HFFc6 (cell line): ENCODE measurements at places on chromosomes 12 and 14. TPM values are rescaled to one million over a fixed set of nuclear protein-coding genes. Genes with fewer than 3 reads are reported as not detected.

Gene NEUROD4
- not detected in 2 replicates for total RNA-seq

DNA sequence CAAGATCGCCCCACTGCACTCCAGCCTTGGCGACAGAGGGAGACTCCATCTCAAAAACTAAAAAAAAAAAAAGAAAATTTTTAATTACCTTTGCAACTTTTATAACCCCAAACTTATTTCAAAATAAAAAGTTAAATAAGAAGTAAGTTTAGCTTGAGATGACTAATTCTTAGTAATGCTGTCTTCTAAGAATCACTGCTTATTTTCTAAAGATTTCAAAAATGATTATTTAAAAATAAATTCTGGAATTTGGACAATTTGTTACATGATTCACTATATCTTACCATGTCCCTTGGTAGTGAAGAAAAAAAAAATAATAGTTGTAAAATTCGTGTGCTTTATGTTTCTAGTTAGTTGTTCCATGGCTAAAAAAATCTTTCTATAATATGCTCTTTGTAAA lies 11.6 kb upstream of the HECTD1 start:
- H3K27me3 ChIP-seq = no peaks in the 10 kb centered on the region; the same call in 1 of the 2 replicates
- no peak overlapping the region for H3K27ac ChIP-seq
- H3K36me3 ChIP-seq = no peaks in the 10 kb centered on the region
- no peaks in the 10 kb centered on the region for H3K4me1 ChIP-seq
- no peak overlapping the region for H3K4me3 ChIP-seq

GRCh38 chr14:24958271-24958670 lies 91.7 kb downstream of the STXBP6 start:
- peaks cover 4% of the 10 kb centered on the region; the same call in 1 of the 2 replicates for H3K36me3 ChIP-seq
- H3K27ac ChIP-seq = peak overlapping the region; percentile 36
- H3K27me3 ChIP-seq = no peaks in the 10 kb centered on the region
- no peak overlapping the region for H3K4me3 ChIP-seq
- DNase-seq = peak; percentile 46

DNA sequence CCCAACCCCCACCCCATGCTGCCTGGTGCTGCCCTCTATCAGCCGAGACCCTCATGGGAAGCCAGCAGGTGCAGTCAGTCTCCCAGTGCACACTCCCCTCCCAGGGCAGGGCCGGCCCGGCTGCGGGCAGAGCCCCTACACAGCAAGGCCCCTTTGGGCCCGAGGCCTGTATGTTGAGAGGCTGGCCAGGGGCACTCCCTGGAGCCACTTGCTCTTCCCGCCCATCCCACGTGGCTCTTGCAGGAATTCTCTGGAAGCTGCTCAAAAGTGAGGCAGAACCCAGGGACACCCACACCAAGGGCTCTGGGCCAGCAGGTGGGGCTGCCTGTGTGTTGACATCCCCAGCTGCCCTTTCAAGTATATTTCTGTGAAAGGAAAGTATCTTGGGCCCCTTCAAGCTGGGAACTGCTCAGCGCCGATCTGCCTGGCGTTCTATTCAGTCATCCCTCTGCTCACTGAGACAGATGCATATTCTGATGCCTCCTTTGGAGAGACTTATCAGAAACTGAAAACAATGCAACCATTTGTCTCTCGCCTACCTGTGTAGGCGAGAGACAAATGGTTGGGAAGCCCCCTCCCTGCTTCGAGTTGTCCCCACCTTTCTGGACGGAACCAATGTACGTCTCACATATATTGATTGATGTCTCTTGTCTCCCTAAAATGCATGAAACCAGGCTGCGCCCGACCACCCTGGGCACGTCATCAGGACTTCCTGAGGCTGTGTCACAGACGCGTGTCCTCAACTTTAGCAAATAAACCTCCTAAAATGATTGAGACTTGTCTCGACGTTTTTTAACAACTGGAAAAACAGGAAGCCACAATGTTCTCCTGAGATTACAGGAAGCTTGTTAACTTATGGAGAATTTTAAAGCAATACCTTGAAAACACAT lies 6.0 kb downstream of the GPR132 start:
- H3K36me3 ChIP-seq = no peaks in the 10 kb centered on the region
- no peak for DNase-seq
- no peak overlapping the region for H3K4me3 ChIP-seq
- peaks cover 4% of the 10 kb centered on the region for H3K27me3 ChIP-seq

GRCh38 chr12:5780536-5780935 lies 164.5 kb downstream of the ANO2 start:
- no peaks in the 10 kb centered on the region for H3K4me1 ChIP-seq
- no peak overlapping the region for H3K27ac ChIP-seq
- peaks cover 10% of the 10 kb centered on the region for H3K27me3 ChIP-seq
- H3K36me3 ChIP-seq = no peaks in the 10 kb centered on the region

DNA sequence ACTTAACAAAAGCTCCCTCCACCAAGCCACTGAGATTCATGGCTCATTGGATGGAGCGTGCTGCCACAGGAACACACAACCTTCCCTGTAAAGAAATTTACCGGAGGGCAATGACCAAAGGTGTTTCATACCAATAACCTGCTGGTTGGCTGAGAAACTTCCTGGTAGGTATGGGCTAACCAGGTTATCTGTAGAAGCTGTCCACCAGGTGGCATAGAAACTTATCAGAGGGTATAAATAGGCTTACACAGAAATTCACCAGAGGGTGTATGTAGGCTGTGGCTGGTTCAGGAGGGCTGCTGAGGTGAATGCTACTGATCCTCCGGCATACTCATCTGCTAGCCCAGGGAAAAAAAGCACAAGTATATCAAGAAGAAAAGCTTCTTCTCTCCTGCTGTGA lies 27.1 kb upstream of the MTERF2 start:
- no peak for DNase-seq
- H3K36me3 ChIP-seq = no peaks in the 10 kb centered on the region
- no peak overlapping the region for H3K4me3 ChIP-seq
- H3K4me1 ChIP-seq = no peaks in the 10 kb centered on the region
- no peaks in the 10 kb centered on the region for H3K27me3 ChIP-seq

- H3K36me3 ChIP-seq = no peaks in the 10 kb centered on the region
- H3K27me3 ChIP-seq = no peaks in the 10 kb centered on the region
- DNase-seq = peak; percentile 8
- no peak overlapping the region for H3K4me3 ChIP-seq
- peaks cover 11% of the 10 kb centered on the region for H3K4me1 ChIP-seq
Measured at GRCh38 chr12:100279607-100280244, 12.7 kb downstream of the SCYL2 start.

DNA sequence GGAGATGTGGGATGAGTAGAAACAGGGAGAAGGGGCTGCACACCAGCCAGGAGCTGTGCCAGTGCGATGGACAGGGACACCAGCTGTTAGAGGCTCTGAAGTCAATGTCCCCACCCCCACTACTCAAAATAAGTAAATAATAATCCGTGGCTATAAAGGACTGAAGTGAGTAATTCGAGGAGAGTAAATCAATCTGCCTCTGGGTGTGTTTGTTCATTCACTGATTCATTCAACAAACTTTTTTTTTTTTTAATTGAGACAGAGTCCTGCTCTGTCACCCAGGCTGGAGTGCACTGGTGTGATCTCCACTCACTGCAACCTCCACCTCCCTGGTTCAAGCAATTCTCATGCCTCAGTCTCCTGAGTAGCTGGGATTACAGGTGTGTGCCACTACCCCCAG lies 363.6 kb downstream of the TMEM132D start:
- H3K36me3 ChIP-seq = peaks cover 9% of the 10 kb centered on the region; the same call in 1 of the 2 replicates
- H3K4me1 ChIP-seq = no peaks in the 10 kb centered on the region
- DNase-seq = no peak
- no peak overlapping the region for H3K27ac ChIP-seq
- H3K27me3 ChIP-seq = no peaks in the 10 kb centered on the region

- H3K4me3 ChIP-seq = no peak overlapping the region
- peaks cover 15% of the 10 kb centered on the region; the same call in 1 of the 2 replicates for H3K36me3 ChIP-seq
- H3K4me1 ChIP-seq = peaks cover 38% of the 10 kb centered on the region
- H3K27ac ChIP-seq = no peak overlapping the region
- H3K27me3 ChIP-seq = no peaks in the 10 kb centered on the region; the same call in none of the 2 replicates
- no peak for DNase-seq
Measured at GRCh38 chr14:92673601-92674150, 74.8 kb downstream of the LGMN start.

- H3K4me3 ChIP-seq = no peak overlapping the region
- no peak for DNase-seq
- no peak overlapping the region for H3K27ac ChIP-seq
- no peaks in the 10 kb centered on the region for H3K36me3 ChIP-seq
Measured at GRCh38 chr12:96132819-96133218, 61.4 kb upstream of the ELK3 start.

Gene SERPINA6
- total RNA-seq = not detected in 3 replicates

DNA sequence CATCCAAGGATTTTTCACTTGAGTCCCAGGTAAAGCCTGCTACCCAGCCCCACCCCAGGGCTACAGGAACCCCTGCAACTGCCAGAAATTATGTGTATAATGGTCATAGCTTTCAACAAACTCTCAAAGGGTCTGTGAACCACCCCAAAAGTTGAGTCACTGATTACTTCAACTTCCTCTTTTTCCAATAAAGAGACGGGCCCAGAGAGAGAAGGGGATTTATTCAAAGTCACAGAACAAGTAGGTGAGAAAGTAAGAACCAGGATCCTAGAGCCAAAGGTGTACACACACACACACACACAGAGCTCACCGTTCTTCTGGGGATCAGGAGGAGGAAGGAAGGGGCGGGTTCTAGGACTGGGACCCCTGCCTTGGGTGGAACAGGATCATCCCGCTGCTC lies 4.8 kb upstream of the ITPK1 start:
- H3K36me3 ChIP-seq = no peaks in the 10 kb centered on the region

GRCh38 chr12:56684745-56685359 lies 3.2 kb downstream of the PTGES3 start:
- peak overlapping the region; percentile 72 for H3K4me3 ChIP-seq
- peaks cover 41% of the 10 kb centered on the region for H3K36me3 ChIP-seq
- no peak for DNase-seq
- H3K27ac ChIP-seq = peak overlapping the region; percentile 55
- H3K4me1 ChIP-seq = peaks cover 28% of the 10 kb centered on the region
- peaks cover 11% of the 10 kb centered on the region for H3K27me3 ChIP-seq

Gene TAS2R43
- not detected in 3 replicates for total RNA-seq

GRCh38 chr12:42504049-42504448 lies 85.5 kb downstream of the PRICKLE1 start:
- H3K4me3 ChIP-seq = no peak overlapping the region
- no peak overlapping the region for H3K27ac ChIP-seq
- no peaks in the 10 kb centered on the region for H3K36me3 ChIP-seq
- DNase-seq = no peak
- H3K27me3 ChIP-seq = peaks cover 7% of the 10 kb centered on the region; the same call in 1 of the 2 replicates

GRCh38 chr12:67096533-67097318 lies 172.4 kb upstream of the CAND1 start:
- DNase-seq = no peak
- H3K27me3 ChIP-seq = peaks cover 1% of the 10 kb centered on the region
- H3K4me1 ChIP-seq = no peaks in the 10 kb centered on the region

GRCh38 chr12:95371571-95371970 lies 102.4 kb upstream of the METAP2 start:
- DNase-seq = no peak
- no peaks in the 10 kb centered on the region for H3K36me3 ChIP-seq
- no peak overlapping the region for H3K27ac ChIP-seq
- no peak overlapping the region for H3K4me3 ChIP-seq

DNA sequence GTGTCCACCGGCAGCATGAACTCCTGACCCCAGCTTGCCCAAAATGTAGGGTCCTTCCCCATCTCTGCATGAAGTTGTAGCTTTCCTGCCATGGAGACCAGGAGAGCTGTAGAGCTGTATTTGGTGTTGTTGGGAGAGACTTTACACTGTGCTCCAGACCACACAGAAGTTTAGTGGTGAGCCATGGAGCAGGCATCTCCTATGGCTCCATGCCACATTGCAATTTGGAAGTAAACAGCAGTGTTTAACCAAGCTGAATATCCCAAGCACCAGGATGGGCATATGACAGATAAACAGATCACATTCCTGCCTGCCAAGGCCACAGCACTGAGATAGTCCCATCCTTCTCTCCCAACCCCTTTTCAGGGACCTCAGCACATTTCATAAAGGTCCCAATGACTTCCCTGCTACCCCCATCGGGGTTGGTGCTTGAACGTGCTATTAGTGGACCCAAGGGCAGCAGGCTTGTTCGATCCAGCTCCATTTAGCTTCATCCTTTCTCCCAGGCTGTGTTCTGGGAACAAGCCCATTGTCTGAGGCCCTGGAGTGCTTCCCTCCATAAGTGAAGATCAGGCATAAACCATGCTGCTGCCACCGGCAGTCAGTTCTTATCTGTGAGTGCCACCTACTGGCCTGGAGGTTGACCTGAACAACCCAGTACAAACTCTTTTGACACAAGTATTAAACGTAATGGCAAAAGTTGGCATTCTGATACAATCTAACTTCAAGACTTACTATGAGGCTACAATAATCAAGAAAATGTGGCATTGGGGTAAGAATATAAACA lies 172.3 kb upstream of the ATXN7L3B start:
- H3K36me3 ChIP-seq = no peaks in the 10 kb centered on the region
- H3K4me3 ChIP-seq = no peak overlapping the region
- peak; percentile 4 for DNase-seq
- H3K27ac ChIP-seq = no peak overlapping the region

GRCh38 chr12:32423559-32423958 lies 24.2 kb downstream of the FGD4 start:
- no peak overlapping the region for H3K27ac ChIP-seq
- DNase-seq = no peak
- H3K27me3 ChIP-seq = peaks cover 12% of the 10 kb centered on the region
- H3K4me3 ChIP-seq = no peak overlapping the region
- H3K4me1 ChIP-seq = peaks cover 6% of the 10 kb centered on the region; the same call in 1 of the 2 replicates
- H3K36me3 ChIP-seq = peaks cover 19% of the 10 kb centered on the region

DNA sequence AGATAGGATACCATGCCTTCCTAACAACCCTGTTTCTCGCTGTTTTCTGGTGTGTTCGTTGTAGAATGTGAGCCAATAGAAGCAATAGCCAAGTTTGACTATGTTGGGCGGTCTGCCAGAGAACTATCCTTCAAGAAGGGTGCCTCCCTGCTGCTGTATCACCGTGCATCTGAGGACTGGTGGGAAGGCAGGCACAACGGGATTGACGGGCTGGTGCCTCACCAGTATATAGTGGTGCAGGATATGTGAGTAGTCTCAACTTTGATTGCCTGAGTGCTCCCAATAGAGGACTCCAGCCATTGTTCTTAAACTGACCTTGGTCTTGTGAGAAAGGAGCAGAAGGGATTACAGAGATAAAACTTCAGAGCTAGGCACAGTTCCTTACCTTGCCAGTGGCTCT lies 96.2 kb downstream of the KICS2 start:
- peak overlapping the region; percentile 4; the same call in 1 of the 2 replicates for H3K27ac ChIP-seq
- H3K4me3 ChIP-seq = no peak overlapping the region
- H3K4me1 ChIP-seq = peaks cover 20% of the 10 kb centered on the region
- peaks cover 66% of the 10 kb centered on the region for H3K36me3 ChIP-seq
- H3K27me3 ChIP-seq = no peaks in the 10 kb centered on the region; the same call in none of the 2 replicates

Gene SETD3
- 49.5 to 55.9 TPM (median 53.9 TPM) in 3 replicates for total RNA-seq

Gene PTMS
- total RNA-seq = 423 to 542 TPM (median 472 TPM) in 3 replicates

Gene PDZRN4
- not detected in 3 replicates for total RNA-seq

Gene GPR135
- total RNA-seq = 1.7 and 2.3 TPM in 2 replicates

Gene TUBA1B
- total RNA-seq = 1,180 to 2,375 TPM (median 1,594 TPM) in 3 replicates

Gene CDK2
- total RNA-seq = 27.0 to 59.0 TPM (median 57.4 TPM) in 3 replicates

GRCh38 chr12:1634590-1635191 lies 5.7 kb downstream of the WNT5B start:
- peaks cover 22% of the 10 kb centered on the region for H3K36me3 ChIP-seq
- peak overlapping the region; percentile 27 for H3K27ac ChIP-seq
- H3K4me3 ChIP-seq = no peak overlapping the region
